ENCODE measurements at places on chromosomes 4 and X.

GRCh38 chr4:74258963-74259362 lies 49.3 kb upstream of the EPGN start:
- no peak for DNase-seq

DNA sequence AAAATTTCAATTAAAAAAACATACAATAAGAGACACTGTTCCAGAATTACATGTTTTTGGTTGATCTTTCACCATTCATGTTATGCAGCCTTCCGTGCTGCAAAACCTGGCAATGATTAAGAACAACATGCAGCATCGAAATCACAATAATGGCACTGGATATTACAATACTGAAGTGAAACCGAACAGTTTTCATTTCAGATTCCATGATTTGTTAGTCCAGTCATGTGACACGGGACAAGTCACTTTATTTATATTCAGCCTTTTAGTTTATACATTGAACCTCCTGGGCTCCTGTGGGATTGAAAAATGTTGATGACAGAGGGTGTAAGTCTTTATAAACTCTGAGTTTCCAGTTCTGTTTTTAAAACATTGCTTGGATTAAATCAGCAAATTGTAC lies 142.5 kb upstream of the TTC29 start:
- DNase-seq = no peak

DNA sequence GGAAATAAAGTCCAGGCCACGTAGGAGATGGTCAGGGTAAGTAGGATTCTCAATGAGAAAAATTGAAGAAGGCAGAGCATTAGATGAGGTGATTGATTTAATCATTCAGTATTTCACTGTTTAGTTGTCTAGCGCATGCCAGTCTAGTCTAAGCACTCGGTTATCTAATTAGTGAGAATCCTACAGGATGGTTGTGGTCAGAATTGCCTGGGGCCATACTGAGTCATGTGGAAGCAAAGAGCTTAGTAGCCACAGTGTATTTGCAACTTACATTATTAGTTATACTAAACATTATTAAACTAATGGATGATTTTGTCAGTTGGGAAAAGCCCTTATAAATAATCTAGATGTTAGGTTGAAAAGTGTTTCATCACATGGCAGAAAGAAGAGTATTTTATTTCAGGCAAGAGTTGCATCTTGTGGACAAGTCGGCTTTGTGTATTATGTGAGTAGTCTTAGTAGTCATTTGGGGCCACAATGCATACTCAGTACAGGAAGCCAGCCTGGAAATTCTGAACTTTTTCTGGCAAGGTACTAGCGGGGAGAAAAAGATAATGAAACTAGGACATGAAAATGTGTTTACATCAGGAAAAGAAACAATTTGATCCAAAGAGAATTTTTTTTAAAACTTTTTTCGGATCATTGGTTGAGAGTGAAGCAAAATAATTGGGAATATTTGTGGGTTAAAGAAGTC lies 31.9 kb downstream of the CPEB2 start:
- DNase-seq = no peak

DNA sequence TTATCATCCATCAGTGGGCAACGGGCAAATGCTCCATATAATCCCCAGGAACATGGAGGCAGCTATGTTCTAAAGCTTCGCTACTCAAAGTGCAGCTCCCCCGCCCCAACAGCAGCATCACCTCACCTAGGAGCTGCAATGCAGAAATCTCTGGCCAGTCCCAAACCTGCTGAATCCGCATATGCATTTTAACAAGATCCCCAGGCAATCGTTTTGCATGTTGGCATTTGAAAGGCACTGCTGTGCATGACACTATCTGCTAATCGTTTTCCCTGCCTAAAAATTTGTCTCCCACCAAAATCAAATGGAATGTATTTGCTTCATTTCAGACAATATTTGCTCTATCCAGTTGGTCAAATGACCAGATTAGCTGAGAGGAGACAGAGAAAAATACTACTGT lies 15.2 kb downstream of the ADGRG2 start:
- no peak for DNase-seq

GRCh38 chr4:23084559-23085248 lies 392.0 kb downstream of the GBA3 start:
- no peak for DNase-seq

- no peak for DNase-seq
Observed at GRCh38 chr4:144757969-144758368, 112.0 kb downstream of the HHIP start.

- no peak for DNase-seq
Observed at GRCh38 chrX:150293311-150294013, 69.7 kb upstream of the MAMLD1 start.

GRCh38 chrX:4656419-4656818 lies 943.0 kb upstream of the PRKX start:
- no peak for DNase-seq

GRCh38 chr4:74930162-74930561 lies 2.8 kb upstream of the PARM1 start:
- no peak for DNase-seq

DNA sequence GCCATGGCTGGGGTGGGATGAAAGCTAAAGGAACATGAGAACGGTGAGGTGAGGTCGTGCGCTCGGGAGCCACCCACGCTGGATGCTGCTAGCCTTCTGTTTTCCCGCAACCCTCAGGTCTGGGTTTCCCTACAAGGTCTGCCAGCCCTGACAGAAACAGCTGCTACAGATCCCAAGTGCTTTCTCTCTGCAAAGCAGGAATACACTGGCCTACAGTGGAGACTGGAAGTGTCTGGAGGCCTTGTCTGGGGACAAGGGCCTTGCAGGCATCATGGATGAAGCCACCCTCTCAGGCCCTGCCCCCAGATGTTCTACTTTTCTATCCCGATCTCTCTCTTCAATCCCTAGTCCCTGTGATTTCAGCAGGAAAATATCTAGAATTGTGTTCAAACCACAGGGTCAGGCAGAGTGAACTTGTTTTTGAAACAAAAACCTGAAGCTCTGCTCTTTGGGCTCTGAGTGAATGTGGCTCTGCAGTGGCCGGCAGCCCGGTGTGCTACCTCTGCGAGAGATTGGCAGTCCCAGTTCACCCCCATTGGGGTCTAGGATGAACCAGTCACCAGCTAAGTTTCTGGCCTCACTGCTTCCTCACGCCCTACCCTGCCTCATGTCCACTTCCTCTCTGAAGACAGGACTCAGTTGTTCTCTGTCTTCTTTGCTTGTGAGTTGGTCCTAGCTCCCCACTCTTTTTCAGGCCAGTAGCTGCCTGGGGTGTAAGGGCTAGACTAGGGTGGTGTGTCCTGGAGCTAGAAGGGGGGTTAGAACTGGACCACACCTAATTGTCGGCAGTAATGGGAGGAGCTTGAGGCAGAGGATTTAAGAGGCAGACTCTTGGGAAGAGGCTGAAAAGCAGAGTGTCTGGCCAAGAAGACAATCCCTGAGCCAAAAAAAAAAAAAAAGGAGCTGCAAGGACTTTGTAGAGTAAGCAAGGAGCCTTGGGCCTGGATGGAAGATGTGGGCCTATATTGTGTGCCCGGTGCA lies 89.6 kb downstream of the RTL5 start:
- no peak for DNase-seq

DNA sequence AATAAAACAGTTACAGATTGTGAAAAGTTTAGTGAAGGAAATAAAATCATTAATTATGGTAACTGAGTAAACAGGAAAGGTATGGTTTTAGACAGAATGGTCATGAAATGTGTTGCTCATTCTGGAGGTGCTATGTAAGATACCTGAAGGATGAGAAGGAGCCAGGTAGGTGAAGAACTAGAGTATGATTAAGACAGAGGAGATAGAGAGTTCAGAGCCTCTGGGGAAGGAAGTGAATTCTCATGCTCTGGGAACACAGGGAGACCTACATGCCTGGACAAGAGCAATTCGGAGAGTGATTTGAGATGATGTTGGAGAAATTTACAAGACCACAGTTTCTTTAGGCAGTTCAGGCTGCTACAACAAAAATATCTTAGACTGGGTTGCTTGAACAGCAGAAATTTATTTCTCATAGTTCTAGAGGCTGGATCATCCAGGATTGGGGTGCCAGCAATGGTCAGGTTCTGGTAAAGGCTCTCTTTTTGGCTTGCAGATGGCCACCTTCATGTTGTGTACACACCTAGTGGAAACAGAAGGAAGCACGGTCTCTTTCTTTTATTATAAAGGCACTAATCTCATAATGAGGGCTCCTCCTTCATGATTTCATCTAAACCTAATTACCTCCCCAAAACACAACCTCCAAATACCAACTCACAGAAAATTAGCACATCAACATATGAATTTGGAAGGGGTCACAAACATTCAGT lies 1416.1 kb downstream of the PCDH7 start:
- DNase-seq = no peak

DNA sequence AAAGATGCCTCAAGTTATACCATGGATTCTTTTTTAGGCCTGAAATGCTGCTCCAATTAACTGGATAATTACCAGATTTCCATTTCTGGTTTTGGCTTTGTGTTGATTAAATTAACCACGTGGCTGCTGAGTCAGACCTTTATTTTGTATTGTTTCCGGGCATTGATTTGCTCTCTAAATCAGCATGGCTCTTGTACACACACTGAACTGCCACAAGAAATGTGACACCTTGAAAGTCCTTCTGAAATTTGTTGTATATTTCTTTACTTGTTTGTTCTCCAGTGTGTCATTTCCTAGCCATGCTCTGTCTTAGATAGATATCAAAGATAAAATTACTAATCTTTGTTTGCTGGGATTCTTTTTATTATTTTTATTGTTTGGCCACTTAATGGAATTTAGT lies 11.7 kb downstream of the MTTP start:
- DNase-seq = no peak

GRCh38 chr4:145347684-145348083 lies 134.0 kb upstream of the SMAD1 start:
- no peak for DNase-seq

GRCh38 chr4:73867783-73868182 lies 1.4 kb upstream of the CXCL1 start:
- no peak for DNase-seq

DNA sequence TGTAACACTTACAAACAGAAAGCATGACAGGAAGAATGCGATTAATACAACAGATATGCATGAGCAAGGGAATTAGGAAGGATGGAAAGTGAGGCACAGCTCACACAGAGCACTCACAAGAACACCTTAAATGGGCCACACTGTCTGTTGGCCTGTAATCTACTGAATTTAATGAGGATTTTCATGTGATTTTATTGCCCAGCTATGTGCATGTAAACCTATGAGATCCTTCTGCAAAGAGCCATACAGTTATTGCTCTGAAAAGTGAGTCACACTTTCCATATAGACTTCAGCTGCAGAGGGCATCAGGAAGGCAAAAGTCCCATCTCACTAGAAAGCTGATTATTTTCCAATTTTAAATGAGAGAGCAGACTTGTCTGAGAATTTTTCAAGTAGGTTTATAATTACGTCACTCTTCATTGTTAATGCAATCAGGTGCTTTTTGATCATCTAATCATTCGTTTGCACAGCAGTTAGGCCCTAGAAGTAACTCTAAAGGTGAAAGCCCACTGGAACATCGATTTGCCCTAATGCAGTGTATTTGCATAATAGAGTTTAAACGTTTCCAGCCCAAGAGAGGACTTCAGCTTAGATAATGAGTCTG lies 832.7 kb upstream of the INTU start:
- DNase-seq = no peak

DNA sequence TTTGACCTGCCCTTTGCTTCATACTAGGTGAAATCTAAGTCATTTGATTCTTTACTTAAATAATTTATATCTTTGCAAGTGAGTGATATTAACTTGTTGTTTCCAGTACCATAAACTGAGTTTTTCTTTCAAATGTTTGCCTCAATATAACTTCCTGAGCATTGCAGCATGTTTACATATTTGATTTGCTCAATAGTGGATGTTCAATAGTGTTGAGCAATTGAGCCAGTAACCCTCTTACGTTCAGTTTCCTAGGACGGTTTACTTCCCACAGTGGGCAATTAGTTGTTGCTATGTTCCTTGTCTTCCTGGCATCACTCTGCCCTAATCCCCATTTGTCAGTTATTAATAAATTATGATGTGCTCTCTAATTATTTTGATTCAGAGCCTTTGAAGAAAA lies 278.5 kb downstream of the EPHA5 start:
- DNase-seq = no peak

DNA sequence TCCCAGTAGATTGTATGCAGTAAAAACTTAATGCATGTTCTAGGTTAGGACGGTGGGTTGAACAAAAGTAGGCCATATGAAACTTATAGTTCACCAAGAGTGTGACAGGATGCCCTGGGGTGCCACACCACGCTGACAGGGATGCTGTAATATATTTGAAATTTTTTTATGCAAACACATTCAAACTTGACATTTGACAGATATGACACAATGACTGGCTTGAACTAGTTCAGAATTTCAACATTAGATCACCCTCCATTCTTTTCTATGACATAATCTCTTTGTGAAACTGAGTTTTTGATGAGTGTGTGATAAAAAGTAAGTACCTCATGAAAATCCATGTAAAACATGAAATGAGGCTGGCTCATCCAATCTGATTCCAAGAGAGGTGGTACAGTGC lies 198.4 kb downstream of the PALLD start:
- DNase-seq = no peak

DNA sequence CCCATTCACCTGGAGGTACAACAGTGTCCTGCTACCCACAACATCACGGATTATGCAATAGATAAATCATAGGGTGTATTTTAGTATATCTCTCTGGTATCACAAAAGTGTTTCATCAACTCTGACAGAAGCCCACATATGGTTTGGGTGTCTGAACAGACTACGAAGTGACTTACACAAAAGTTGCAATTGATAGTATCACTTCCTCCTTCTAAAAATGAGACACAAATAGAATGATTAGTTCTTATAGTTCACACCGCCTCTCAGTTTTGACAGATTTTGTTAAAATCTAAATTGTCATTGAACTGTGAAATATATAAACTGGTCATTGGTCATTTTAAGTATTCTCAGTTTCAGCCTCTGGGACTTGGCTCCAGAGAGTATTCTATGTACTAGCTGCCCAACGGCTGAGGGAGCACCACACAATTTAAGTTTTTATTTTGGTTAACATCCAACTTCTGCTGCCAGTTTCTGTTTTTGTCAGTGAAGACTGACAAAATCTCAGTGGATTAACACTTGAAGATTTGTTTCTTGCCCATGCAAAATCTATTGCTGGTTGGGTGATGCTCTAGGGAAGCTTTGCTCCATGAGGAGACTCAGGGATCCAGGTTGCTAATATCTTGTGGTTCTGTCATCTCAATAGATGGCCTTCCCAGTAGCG lies 113.8 kb upstream of the PUDP start:
- DNase-seq = no peak

GRCh38 chrX:33855251-33855650 lies 276.9 kb downstream of the FAM47A start:
- no peak for DNase-seq

- no peak for DNase-seq
Observed at GRCh38 chr4:25449270-25449669, 72.2 kb downstream of the ANAPC4 start.

DNA sequence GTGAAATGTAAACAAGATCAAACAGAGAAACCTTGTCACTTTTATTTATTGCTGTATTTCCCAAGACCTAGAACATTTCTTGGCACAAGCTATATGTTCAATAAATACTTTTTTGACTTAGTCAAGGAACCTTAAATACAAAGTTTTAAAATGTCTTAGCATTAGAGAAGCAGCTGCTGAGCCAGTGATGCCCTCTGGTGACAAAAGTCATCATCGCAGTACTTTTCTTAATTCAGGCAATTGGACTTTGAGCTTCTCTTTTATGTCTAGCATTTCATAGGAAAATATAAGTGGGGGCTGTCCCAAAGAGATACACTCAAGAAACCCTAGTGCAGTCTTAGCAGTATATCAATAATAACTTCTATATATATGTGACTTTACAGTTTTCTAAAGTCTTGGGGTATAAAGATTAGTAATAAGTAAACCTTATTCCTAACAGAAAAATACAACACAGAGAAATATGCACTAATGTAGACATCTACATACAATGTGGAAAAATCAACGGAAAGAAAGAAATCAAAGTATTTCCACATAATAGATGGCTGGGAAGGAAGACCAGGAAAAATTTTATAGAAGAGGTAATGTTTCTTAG lies 118.4 kb downstream of the DTHD1 start:
- DNase-seq = peak; percentile 22

Data from activated CD8-positive, alpha-beta memory T cell treated with anti-CD3 and anti-CD28 coated beads for 4 hours (primary cell).